ENCODE measurements at places on chromosomes 5 and 9.

GRCh38 chr5:40909264-40909663 is at the start of gene C7:
Gene C7, plus strand, starts transcription at chr5:40909497. Its CDS starts 114 bp downstream, at chr5:40909611.
- DNase-seq, result no peak

- no peak for DNase-seq
These were observed 1146.2 kb downstream of the CDH9 start for GRCh38 chr5:25892211-25892610.

- DNase-seq, result no peak
These were observed 33.5 kb upstream of the CRB2 start for GRCh38 chr9:123322273-123323195.

- no peak for DNase-seq
These were observed 425 bp downstream of the PTPA start for GRCh38 chr9:129111528-129112151.

DNA sequence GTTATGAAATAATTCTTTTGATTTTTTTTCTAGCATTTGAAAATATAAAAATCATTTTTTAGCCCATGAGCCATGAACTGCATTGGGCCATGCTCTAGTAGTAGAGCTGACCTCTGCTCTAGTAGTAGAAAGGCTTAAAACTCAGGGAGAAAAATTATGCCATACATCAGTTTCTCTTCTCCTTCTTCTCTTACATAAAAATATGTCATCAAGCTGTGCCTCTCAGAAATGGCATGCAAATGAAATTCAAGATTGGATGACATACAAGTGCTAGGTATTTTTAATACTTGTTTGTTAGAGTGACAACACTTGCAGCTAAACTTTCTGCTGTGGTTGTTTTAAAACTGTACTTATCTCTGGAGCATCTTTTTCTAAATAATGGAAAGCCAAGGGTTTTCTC is 42.1 kb upstream of the TMOD1 start:
- DNase-seq, result no peak
